ENCODE measurements at places on chromosomes 2 and 18.

DNA sequence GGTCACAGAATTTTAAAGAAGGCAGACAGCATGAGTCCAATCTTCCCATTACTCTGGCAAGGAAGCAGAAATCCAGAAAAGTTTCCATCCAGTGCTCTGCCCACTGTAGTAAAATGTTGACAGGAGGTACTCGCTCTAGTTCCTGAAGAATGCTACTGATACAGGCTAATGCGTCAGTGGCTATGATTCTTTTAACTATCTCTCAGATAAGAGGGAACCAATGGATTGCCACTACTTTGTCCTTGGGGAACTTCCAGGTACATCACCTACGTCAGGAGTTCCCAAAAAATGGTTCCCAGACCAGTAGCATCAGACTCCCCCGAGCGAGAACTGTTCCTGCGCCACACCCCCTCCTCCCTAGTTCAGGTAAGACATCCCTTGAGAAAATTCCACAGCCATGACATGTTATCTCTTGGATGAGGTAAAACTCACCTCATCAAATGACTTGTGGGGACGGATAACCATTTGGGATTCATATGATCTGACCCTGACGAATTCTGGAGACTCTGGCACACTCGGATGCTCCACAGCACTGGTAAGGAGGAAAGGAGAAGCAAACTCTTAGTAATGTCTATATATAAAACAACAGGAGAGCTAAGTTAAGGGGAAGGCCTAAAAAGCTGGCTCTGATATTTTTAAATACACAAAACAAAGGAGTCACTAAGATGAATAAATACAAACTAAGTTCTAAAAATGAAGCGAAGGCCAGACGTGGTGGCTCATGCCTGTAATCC, 16.5 kb downstream of the STARD7 start:
- no peak for DNase-seq

DNA sequence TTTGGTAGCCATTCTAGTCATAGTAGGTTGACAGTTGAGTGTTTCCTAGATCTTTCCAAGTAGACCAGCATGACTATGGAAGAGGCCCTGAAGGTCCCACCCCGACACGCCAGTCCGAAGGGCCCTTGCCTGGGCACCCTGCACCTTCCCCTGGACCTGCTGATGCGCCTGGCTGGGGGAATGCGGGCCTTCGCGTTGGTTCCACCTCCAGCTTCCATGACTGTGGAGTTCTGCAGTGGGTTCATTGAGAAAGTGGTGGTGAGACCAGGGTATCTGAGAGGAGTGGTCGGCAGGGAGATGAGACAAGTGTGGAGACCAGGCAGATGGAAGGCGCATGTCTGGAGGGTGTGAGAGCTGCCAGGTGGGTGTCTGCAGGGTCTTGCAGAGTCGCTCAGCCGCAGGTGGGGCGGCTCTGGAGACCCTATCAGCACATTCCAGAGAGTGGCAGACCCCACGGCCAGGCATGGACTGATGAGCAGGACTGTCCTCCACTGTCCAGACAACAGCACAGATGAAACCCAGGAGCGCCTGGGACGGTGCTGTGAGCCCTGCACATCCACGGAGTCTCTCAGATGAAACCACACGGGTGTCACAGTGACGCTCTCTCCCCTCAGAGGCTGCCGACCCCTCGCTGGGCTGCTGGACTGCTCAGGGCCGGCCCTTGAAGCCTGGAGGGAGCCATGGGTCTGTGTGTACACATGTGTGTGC, 182.5 kb upstream of the HDAC4 start:
- DNase-seq = no peak

DNA sequence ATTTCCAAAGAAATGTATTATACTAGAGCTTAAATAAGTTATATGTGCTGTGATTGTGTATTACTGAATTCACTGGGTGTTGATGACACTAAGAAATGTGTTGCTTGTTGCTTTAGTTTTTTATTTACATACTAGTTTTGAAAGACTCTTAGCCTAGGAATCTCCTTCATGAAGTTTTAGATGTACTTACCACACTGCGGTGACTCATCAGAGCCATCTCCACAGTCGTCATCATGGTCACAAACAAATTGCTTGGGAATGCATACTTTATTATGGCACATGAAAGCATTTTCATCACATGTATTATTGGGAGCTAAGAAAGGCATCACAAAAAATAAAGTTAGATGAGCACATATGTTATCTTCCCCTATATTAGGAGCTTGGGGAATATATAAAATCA, 1624.2 kb downstream of the LRP1B start:
- DNase-seq = no peak

GRCh38 chr2:190547886-190548285, 13.4 kb upstream of the NEMP2 start:
- peak; percentile 47 for DNase-seq

DNA sequence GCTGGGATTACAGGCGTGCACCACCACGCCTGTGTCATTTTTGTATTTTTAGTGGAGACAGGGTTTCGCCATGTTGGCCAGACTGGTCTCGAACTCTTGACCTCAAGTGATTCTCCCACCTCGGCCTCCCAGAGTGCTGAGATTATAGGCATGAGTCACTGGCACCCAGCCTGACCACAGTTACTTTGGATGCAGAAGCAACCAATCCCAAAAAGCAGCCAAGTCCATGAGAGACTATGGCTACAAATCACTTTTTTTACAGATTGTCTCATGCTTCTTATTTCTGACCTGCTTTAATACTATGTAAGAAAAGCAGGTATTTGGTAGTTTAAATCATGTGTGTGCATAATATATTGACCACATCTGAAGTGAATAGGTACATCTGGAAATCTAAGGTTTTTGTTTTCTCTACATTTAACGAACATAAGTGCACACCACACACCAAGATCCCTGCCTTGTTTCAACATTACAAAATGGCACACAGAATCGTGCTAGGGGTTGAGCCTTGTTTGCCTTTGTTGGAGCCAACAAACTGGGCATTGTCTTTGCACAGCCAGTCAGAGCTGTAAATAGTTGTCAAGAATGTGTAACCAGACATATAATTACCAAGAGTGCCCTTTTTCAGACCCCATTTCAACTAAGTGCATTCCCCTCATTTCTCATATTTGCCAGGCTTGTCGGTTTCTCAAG, 18.3 kb upstream of the MAP4K4 start:
- DNase-seq = no peak

- no peak for DNase-seq
Measured at GRCh38 chr2:206853915-206854314, 85.4 kb upstream of the CPO start.

DNA sequence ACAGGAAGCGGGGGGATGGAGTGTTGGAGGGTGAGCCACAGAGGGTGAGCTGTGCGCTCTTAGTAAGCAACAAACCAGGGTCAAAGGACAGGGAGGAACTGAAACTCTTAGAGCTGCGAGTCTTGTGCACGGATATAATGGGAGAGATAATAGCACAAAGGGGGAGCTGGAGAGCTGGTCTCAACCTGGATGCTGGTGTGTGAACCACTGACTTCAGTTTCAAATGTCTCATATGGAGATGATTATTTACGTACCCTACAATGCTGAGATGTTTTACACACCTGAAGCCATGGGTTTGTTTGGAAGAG, 35.9 kb downstream of the PTGR3 start:
- no peak for DNase-seq

GRCh38 chr2:101330253-101330933, 21.9 kb upstream of the RNF149 start:
- no peak for DNase-seq

DNA sequence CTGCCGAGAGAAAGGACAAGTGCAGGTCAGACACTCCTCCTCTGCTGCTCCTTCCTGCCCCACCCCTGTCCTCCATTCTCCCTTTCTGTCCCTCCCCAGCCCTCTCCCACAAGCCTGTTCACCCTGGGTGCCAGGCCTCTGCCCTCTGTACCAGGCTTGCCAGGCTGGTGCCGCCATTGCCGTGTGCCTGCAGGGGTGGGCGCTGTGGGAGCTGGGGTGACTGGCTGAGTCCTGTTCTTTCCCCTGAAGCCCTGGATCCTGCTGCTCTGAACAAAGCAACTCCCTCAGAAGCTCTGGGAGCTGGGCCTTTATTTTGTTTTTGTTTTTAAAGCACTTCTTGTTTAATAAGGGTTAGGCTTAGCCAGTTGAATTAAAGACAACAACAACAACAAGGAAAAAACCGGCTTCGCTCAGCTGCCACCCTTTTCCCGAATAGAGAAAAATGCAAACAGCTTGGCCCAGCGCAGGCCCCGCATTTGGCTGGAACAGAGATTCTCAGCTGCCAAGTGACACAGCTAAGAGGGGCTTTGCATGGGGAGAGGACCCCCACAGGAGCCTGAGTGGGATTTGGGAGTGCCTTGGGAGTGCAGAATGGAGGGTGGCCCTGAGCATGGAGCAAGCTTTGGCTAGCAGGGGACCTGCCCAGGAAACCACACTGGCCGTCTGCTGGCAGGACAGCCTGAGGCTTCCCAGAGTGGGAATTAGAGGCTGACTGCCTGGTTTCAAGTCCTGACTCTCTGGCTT, 9.1 kb downstream of the PCARE start:
- peak; percentile 10 for DNase-seq

DNA sequence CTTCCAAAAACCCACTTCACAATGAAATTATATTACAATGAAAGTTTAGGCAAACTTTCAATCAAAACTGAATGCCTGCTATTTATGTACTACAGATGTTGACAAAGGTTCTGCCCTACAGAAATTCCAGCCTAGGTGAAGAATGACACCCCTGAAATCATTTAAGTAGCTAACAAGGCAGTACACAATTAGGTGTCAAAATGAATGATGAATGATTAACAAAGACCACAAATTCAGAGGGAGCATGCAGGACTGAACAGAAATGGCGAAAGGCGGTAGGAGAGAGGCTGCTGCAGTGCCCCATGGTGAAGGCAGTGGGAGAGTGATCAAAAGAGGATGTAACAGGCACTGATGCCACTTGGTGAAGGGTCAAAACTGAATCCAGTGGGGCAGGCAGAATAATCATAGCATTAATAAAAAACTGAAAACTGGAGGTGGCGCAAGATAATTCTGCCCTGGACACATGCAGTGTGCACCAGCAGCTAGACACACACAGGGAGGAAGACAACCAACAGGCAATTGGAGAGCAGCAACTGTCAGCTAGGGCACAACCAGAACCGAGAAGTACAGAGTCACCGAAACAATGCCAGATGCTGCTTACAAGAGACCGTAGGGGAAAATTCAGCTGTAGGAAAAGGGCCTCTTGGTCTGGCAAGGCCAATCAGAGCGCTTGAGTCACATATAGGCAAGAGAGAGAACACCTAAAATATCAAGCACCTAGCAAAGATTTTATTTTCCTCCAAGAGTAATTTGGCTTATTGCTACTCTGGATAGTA, 4.5 kb downstream of the TMEM131 start:
- no peak for DNase-seq

DNA sequence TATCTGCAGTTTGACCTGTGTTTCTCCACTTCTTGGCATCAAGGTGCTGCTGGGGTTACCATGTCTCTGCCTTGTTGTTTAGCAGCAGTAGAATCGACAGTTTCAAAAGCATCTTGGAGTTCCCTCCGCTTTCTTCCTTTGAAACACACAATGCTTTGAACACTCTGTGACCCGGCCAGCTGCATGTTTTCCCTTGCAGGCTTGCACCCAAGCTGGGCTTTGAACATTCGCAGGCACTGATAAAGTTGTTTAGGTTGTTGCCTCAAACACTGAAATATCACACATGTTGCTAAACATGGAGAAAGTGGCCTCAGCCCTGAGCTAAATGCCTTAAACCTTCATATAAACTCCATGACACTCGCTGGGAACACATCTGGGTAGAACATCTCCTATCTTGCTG, 251.7 kb downstream of the TSN start:
- no peak for DNase-seq

DNA sequence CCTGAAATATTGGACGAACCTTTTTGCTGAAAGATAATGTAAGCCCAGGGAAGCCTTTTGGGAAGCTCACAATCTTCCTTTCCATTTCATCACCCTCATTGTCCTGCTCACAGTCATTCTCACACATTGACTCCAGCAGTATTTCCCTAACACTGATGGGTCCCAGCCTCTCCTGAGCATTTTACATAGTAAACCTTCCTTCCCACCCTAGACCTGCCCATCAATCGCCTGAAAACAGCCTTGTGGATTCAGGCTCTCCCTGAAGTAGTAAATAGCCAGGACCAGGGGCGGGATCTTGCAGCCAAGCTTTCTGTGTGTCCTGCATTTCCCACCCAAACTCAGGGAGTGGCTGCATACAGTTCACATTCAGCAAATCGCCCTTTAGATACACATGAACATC, 149.9 kb downstream of the CYRIA start:
- no peak for DNase-seq

- DNase-seq = no peak
Measured at GRCh38 chr2:199903111-199903510, 8.0 kb upstream of the C2orf69 start.

GRCh38 chr18:34221971-34222306, 2.8 kb downstream of the NOL4 start:
- DNase-seq = peak; percentile 80

GRCh38 chr2:31384771-31385276, 29.7 kb downstream of the XDH start:
- no peak for DNase-seq

DNA sequence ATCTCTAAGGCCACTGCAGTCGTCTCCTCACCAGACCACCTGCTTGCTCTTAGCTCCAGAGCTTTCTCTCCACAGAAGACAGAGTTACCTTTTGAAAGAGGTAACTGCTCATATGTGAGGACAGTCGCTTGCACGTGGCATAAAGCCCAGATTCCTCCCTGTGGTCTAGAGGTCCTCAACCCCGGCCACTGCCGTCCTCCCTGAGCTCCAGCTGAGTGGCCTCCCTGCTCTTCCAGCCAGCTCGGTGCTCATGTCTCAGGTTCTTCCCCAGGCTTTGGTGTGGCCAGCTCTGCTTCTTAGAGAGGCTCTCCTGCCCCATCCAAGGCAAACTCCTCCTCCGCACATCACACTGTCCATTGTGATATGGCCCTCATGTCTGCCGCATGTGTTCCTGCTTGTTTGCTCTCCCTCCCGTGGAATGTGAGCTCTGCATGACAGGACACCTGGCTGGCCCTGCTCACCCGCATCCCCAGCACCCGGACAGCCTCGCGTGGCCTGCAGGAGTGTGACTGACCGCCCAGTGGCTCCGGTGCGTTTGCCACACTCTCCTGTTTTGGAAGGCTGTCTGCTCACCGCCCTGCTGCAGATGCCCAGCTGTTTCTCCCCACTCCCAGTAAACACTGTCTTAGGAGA, 91.5 kb upstream of the LDLRAD4 start:
- no peak for DNase-seq

GRCh38 chr2:105114551-105114950, 76.7 kb downstream of the MRPS9 start:
- peak; percentile 75 for DNase-seq

- DNase-seq = no peak
Measured at GRCh38 chr2:195664528-195664927, 7.5 kb downstream of the SLC39A10 start.

- no peak for DNase-seq
Measured at GRCh38 chr2:886072-887022, 64.3 kb upstream of the SNTG2 start.

- no peak for DNase-seq
Measured at GRCh38 chr18:32454593-32454992, 16.1 kb downstream of the GAREM1 start.

Data from cerebellar cortex (tissue), 1 donor.